ENCODE measurements at places on chromosomes 2 and 18. TPM values are rescaled to one million over a fixed set of nuclear protein-coding genes. Genes with fewer than 3 reads are reported as not detected.

PNO1 gene
- 7.3 TPM for total RNA-seq

USP37 gene
- 2.9 TPM for total RNA-seq

GALNT3 gene
- not detected for total RNA-seq

ANKRD29 gene
- 0.82 TPM for total RNA-seq

KLHL30 gene
- total RNA-seq: 0.12 TPM

LOXHD1 gene
- not detected for total RNA-seq

TUBA4B gene
- total RNA-seq: not detected

TFCP2L1 gene
- not detected for total RNA-seq

TSGA10 gene
- 1.1 TPM for total RNA-seq

ASB18 gene
- total RNA-seq: not detected

ASXL3 gene
- total RNA-seq: 0.34 TPM

FLACC1 gene
- total RNA-seq: not detected

HADHA gene
- 107 TPM for total RNA-seq

NTSR2 gene
- not detected for total RNA-seq

TRAPPC8 gene
- 20.8 TPM for total RNA-seq

ARID5A gene
- 8.3 TPM for total RNA-seq

KLHL14 gene
- total RNA-seq: not detected

SPATA3 gene
- not detected for total RNA-seq

CBLN2 gene
- total RNA-seq: 0.12 TPM

GPBAR1 gene
- not detected for total RNA-seq

EFHD1 gene
- total RNA-seq: 1.1 TPM

KCTD1 gene
- 27.0 TPM for total RNA-seq

ABCG5 gene
- total RNA-seq: not detected

RAPH1 gene
- total RNA-seq: 42.2 TPM

TWIST2 gene
- 114 TPM for total RNA-seq

C2orf66 gene
- total RNA-seq: not detected
